ENCODE measurements at places on chromosomes 6 and 20.

DNA sequence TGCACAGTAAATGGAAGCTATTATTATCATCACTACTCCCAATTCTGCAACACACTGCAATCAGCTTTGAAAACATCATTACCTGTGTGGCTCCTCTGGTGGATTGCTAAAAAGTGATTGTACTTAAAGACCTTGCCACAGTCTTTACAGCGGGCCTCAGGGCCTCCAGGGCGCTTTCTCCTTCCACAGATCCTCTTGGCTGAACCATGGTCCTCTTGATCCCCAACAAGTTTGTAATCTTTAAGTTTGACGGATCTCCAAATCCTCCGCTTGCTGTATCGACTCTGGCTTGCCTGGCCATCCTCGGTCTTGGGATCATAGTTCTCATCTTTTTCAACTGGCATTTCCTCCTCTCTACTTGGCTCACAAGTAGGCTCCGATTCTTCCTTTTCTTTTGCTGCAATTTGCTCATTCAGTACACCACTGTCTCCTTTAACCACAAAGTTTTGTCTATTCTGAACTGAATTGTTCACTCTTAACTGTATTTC lies 2.0 kb downstream of the ZBTB24 start:
- DNase-seq, result no peak

GRCh38 chr6:19562468-19562867 lies 274.7 kb upstream of the ID4 start:
- no peak for DNase-seq

DNA sequence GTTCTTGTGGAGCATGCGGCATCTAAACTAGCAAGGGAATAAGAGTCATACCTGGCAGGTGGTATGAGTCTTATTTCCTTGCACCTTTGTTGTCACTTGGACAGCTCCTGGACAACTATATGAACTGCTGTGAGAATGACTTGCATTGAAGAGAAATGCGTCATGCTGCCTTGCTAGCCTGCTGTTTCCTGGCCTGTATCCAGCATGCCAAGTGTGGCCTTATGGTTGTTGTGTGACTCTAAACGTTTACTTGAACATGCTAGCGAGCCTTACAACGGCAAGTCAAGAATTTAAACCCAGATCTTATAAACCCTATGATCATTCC lies 90.4 kb downstream of the CEP162 start:
- DNase-seq, result peak; percentile 86

DNA sequence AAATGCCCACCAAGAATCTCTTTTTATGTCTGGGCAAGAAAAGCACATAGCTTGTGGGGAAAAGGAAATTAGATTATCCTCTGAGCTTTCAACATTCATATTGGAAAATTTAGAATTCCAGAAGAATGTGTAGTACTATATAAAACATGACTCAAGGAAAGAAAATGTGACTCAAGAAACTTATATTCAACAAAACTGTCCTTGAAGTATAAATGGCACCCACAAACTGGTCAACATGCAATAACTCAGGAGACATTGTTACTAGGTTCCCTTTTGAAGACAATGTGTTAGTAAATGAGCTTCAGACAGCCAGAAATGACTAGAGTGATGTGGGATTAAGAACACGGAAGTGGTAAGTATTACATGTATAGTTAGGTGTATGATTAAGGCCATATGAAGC lies 26.1 kb upstream of the TINAG start:
- DNase-seq, result no peak

GRCh38 chr20:53803492-53804155 lies 210.0 kb upstream of the ZNF217 start:
- no peak for DNase-seq

DNA sequence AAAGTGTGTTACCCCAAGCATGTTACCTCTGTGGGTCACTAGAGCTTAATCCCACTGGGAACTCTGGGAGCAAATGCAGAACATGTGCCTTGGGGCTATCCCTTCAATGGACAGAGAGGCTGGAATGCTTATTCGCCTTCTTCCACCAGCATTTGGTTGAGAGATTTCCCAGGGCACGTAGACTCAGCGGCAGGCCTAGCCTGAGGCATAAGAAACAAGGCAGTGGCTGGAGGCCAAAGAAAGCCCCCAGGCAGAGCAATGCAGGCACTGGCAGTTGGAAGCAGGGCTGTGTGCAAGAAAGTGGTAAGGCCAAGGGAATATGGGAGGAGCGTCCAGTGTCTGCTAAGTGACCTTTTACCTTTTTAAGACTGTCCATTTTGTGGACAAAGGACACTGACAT lies 114.0 kb upstream of the FLRT3 start:
- DNase-seq, result no peak

DNA sequence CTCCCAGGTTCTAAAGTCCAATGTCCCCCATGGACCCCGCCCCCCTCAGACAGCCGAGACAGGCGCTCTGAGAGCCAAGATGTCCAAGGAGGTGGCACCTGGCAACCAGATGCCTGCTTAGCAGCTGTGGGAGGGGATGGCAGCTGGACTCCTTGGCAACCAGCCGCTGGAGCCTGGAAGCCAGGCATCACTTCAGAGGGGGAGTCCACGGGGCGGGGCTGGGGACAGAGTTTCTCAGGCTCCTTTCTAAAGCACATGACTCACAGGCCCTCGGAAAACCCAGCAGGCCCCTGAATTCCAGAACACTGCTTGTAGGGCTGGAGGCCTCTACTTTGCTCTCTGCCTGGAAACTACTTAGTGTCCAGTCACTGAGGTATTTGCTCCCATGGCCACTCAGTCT lies 51.5 kb downstream of the PREX1 start:
- peak; percentile 80 for DNase-seq

- DNase-seq, result no peak
Measured at GRCh38 chr6:3124667-3125066, 6.2 kb downstream of the BPHL start.

DNA sequence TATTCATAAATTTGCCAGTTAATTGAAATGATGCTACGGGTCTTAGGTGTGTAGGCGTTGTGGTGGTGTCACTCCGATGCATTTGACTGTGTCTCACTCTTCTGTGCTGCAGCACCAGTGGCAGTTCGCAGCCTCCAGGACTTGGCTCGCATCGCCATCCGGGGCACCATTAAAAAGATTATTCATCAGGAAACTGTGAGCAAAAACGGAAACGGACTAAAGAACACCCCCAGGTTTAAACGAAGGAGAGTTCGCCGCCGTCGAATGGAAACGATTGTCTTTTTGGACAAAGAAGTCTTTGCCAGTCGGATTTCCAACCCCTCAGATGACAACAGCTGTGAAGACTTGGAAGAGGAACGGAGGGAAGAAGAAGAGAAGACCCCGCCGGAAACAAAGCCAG lies 17.6 kb downstream of the PCMTD2 start:
- DNase-seq, result no peak

- DNase-seq, result no peak
Measured at GRCh38 chr6:82488403-82488802, 124.8 kb downstream of the TPBG start.

- no peak for DNase-seq
Measured at GRCh38 chr6:25014369-25014768, 78.6 kb upstream of the RIPOR2 start.

DNA sequence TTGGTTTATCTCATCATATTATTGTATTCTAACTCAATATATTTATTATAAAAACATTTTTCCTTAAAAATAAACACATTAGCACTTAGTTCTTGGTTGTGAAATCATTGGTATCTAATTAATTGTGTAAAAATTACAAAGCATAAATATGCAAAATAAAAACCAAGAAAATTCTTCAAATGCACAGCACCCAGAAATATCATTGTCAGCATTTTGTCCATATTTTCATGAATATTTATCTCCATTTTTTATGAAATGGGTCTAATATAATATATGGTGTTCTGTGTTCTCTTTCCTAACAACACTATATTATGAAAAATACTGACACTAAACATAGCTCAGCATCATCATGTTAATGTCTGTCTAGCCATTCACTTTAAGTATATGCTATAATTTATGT lies 877.8 kb upstream of the MAP3K7 start:
- no peak for DNase-seq

Measured in astrocyte of the cerebellum (primary cell).